ENCODE measurements at places on chromosomes 3 and 15.
A peak's percentile ranks its signal among the peaks of the same experiment; 100 is the strongest.

DNA sequence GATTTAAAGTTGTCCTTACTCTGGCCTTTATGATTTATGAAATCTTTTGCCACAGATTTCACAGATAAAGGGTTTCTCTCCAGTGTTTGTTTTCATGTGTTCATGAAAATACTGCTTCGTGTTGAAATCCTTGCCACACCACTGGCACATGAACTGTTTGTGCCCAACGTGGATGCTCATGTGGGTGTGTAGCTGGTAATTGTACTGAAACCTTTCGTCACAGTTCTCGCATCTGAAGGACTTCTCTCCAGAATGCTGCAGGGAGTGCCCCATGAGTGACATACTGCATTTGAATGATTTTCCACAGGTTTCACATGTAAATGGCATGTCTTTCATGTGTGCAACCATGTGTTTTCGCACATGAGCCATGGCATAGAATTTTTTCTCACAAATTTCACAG is 111.9 kb downstream of the DOCK3 start:
- no peak for DNase-seq

DNA sequence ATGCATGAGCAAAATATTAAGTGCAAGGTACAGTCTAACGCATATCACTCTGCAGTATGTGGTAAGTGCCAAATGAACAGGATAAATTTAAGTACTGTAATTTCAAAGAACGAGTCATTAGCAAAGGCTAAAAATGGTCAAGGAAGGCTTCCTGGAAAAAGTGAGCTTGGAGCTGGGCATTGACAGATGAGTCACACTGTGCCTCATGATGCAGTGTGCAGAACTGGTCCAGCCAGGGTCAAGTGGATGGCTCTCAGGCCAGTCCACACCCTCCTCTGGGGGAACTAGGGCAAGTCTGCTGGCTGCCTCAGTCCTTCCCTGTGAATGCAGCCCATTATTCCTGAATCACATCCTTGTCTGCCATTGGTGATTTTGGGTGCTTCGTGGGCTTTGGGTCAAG is 76.3 kb downstream of the CACNA1D start:
- peak; percentile 1 for DNase-seq

GRCh38 chr3:38721207-38721772 is 71.8 kb upstream of the SCN5A start:
- DNase-seq = no peak

DNA sequence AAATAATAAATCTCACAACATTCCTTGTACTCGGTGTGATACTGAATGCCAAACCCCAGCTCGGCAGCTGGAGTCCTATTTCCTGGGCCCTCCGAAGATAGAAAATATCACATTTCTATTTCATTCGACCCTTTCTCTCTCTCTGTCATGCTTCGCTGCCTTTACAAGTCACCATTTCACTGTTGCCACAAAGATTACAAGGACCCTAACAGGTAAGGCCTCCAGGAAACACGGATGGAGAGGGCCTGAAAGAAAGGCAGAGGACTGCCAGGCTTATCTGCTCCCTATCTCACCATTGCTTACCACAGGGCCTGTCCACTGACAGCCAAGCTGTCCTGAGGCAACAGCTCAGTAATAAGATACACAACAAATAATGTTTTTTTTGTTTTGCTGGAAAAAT is 376.5 kb downstream of the MECOM start:
- peak; percentile 81 for DNase-seq

DNA sequence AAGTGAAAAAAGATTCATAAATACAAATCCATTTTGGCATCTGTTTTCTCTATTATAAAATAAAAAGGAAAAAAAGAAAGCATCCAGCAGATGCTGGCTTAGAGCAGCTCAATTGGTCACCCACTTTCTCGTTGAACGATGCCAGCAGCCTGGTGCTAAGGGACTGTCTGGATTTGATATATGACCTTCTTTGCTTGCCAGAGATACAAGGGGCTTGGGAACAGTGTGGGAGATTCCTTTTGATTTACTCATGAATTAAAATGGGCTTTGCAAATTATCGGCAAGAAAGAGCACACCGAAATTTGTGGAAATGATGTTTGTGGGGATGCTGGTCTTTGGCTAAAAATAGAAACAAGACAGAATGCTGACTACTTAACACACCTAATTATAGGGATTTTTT is 210.3 kb upstream of the STT3B start:
- DNase-seq = peak; percentile 69

DNA sequence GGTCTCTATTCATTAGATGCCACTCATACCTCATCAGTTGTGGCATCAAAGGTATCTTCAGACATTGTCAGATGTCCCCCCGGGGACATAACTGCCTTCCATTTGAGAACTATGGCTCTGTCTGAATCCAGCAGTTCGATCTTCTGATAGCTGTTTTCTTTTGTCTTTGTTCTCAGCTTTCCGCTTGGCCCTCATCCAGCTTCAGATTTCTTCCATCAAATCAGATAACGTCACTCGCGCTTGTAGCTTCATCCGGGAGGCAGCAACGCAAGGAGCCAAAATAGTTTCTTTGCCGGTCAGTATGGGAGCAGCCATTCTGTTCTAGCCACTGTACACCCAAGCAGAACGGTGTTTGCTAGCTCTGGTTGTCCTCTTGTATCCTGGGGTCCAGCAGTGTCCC is 4.4 kb downstream of the NIT2 start:
- no peak for DNase-seq

DNA sequence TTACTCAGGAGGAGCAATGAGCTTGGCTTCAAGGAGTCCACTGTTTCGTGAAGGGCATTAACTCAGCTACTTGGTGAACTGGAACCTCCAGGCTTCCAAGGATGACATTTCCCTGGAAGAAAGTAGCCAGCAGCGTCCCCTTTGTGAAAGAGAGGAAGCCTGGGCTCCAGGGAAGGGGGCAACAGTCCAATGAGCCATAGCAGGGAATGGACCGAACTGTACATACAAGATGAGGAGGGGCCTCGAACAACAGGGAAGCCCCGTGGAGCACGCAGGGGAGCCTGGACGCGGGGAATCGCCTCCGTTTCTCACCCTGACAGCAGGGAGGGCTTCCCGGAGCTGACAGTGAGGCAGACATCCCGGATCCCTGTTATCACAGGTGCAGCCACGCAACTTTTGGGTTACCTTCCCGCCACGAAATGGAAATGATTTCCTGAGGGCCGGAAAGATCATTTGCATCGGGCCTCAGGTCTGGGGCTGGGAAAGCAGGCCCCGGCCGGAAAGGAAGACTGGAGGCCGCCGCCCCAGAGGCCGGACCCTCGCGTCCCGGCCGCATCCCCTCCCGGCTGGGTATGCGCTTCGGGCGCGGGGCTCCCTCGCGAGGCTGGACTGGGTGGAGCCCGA is 475 bp upstream of the SPINT1 start:
- no peak for DNase-seq

- DNase-seq = no peak
These were observed 80.0 kb downstream of the USP13 start for GRCh38 chr3:179732661-179733348.
